ENCODE measurements at places on chromosomes 13 and 19. TPM values are rescaled to one million over a fixed set of nuclear protein-coding genes. Genes with fewer than 3 reads are reported as not detected.

Gene ZNF714
- total RNA-seq: 2.9 TPM

Gene LINGO3
- total RNA-seq: not detected

Gene TNNT1
- total RNA-seq: 13.7 TPM

Gene ZNF880
- 22.2 TPM for total RNA-seq

Gene FCGBP
- total RNA-seq: 11.8 TPM

Gene ATCAY
- not detected for total RNA-seq

Gene BEST2
- not detected for total RNA-seq

Gene GRIN2D
- total RNA-seq: 0.39 TPM

Gene PTPRH
- 0.74 TPM for total RNA-seq

Gene PROZ
- not detected for total RNA-seq

Gene DHPS
- 38.4 TPM for total RNA-seq

Gene ENOX1
- 1.7 TPM for total RNA-seq

Gene COL4A2
- total RNA-seq: 384 TPM

Gene SPPL2B
- 22.9 TPM for total RNA-seq

Gene COL4A1
- 456 TPM for total RNA-seq

Gene TEX26
- 0.15 TPM for total RNA-seq

Gene PRPF31
- 39.3 TPM for total RNA-seq

Gene ZNF98
- 0.50 TPM for total RNA-seq

Gene GJA3
- 8.0 TPM for total RNA-seq

Gene SIGLEC10
- 1.4 TPM for total RNA-seq

Gene PLIN4
- 357 TPM for total RNA-seq

Gene SLC15A1
- not detected for total RNA-seq

Gene SCEL
- 0.15 TPM for total RNA-seq

Gene PTH2
- not detected for total RNA-seq

Gene SAMD4B
- total RNA-seq: 72.2 TPM

Gene FXYD3
- total RNA-seq: 3.6 TPM

Gene IER2
- total RNA-seq: 61.3 TPM

Gene SLITRK1
- total RNA-seq: not detected

Gene LGALS14
- not detected for total RNA-seq

Gene CEACAM8
- not detected for total RNA-seq

Gene ATP8B3
- total RNA-seq: 0.52 TPM

Gene ZNF708
- 5.7 TPM for total RNA-seq

Gene UPF1
- 41.1 TPM for total RNA-seq

Gene TRAPPC2B
- total RNA-seq: 10.9 TPM

Gene OSCAR
- total RNA-seq: 1.9 TPM

Gene GPC5
- 3.0 TPM for total RNA-seq

Gene CEP89
- 9.5 TPM for total RNA-seq

Gene MEDAG
- 36.7 TPM for total RNA-seq

Gene ZNF254
- 11.7 TPM for total RNA-seq

Gene EDNRB
- 29.5 TPM for total RNA-seq

Gene GPALPP1
- 14.2 TPM for total RNA-seq

Gene RB1
- total RNA-seq: 24.5 TPM

Gene FREM2
- 0.03 TPM for total RNA-seq

Gene HPN
- total RNA-seq: 7.2 TPM

Gene C5AR2
- 2.4 TPM for total RNA-seq

Gene FKBP8
- 174 TPM for total RNA-seq

Gene IZUMO2
- total RNA-seq: not detected

Gene GPR12
- total RNA-seq: 0.18 TPM

Gene LCP1
- total RNA-seq: 62.1 TPM

Gene KLK12
- total RNA-seq: not detected

Gene SIAH3
- not detected for total RNA-seq

Gene ZNF439
- total RNA-seq: 4.2 TPM

Gene CERS1
- total RNA-seq: 2.1 TPM

Gene FOXO1
- 31.5 TPM for total RNA-seq

Measured in left cardiac atrium (tissue), 4 donors.